ENCODE measurements at places on chromosomes 11 and 22. TPM values are rescaled to one million over a fixed set of nuclear protein-coding genes. Genes with fewer than 3 reads are reported as not detected.

- no peak for DNase-seq
Measured at GRCh38 chr11:73381589-73381988, 5.4 kb downstream of the RELT start.

Gene ANO3
- total RNA-seq: 1.9 TPM

DNA sequence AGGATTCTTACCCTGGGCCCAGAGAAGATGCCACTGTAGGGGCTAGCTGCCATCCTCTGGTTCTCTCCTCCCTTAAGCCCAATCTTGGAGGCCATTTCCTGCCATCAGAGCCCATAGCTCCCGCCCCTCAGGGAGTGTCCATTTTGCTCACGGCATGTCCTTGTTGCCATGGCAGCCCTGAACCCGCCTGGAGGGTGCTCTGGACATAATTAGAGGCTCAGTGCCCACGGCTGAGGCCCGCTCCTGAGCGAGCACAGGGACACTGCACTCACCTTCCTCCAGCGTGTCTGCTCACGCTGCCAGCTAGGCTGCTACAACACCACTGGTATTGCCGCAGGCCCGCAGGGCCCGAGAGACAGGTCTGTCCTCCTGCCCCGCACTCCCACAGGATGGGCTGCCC, 11.1 kb upstream of the SUSD2 start:
- no peak for DNase-seq

GRCh38 chr11:106996691-106997090, 21.6 kb downstream of the GUCY1A2 start:
- DNase-seq: no peak

GRCh38 chr11:27459191-27459590, 13.4 kb downstream of the LGR4 start:
- no peak for DNase-seq

Gene RAB39A
- total RNA-seq: 1.9 TPM

Gene KRTAP5-1
- not detected for total RNA-seq

Gene OTOG
- total RNA-seq: 2.2 TPM

DNA sequence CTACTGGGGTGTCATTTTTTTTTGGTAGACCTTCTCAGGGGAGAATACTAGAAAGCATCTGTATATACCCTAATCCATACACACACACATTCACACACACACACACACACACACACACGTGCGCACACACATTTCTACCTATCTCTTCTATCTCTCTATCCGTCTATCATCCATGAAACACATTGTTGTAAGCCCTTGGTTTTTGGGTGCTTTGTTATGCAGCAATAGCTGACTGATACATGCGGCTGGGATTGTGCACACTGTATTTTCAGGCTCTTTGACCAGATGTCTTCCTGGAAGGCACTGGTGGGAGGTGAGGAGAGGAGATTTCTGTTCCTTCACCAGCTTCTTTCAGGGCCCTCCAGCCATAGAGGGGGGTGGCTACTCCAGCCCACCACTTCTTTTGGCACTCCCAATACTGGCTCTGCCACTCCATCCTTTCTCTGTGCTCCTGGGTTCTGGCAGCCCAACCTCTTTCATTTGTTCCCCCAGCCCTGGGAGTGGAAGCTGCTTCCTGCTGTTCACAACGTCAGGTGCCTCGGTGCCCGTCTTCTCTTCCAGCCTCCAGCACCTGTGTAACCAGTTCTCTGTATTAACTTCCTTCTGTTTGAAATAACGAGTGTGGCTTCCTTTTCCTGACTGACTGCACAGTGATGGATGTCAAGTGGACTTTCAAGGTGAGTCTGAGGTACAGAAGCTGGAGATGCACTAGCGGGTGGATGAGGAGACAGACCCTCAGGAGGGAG, 12.4 kb upstream of the MUC2 start:
- DNase-seq: no peak

All from testis (tissue), 5 donors.